ENCODE measurements at places on chromosomes 12 and 14.

- no peak for DNase-seq
Measured at GRCh38 chr12:10607885-10608458, 5.4 kb downstream of the MAGOHB start.

DNA sequence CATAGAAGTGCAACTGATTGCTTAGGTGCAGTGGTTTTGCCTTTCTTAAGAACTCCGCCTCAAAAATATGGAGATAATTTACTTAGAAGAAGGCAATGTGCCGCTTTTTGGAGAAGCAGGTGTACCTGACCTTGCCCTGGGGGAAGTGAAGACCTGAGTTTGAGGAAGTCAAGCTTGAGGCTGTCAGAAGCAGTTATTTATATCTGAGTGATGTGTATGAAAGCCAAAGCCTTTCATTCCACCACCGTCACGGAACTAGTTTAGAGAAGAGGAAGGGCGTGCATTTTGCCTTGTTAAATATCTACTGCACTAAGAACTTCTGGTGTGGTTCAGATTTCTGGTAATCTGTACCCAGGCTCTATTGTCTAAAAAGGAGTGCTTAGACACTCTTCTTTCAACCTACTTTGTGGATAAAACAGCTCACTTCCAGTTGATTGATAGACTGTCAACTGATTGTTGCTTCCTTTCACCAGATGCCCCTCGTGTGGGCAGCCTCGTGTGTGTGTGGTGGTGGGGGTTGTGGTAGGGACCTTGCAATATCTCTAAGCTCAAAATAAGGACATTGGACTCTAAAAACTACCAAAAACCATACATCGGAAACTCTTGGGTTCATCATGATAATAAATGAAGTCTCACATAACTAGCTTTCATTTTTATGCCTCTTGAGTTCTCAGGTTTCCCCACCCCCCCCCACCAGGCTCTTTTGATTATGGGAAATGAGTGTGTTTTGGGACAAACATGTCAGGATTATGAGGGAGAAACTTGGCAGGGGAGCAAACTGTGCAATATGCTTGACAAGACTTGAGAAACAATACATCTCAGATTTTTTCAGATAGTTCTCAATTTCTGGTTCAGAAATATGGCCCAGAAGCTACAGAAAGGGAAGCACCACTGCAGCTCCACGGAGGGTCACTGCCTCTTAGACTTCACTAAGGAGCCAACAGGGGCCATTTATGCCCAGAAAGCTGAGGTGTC is 78.6 kb downstream of the ARF6 start:
- DNase-seq = peak; percentile 30

- no peak for DNase-seq
Measured at GRCh38 chr14:23916004-23916403, 37.6 kb upstream of the DHRS4 start.

DNA sequence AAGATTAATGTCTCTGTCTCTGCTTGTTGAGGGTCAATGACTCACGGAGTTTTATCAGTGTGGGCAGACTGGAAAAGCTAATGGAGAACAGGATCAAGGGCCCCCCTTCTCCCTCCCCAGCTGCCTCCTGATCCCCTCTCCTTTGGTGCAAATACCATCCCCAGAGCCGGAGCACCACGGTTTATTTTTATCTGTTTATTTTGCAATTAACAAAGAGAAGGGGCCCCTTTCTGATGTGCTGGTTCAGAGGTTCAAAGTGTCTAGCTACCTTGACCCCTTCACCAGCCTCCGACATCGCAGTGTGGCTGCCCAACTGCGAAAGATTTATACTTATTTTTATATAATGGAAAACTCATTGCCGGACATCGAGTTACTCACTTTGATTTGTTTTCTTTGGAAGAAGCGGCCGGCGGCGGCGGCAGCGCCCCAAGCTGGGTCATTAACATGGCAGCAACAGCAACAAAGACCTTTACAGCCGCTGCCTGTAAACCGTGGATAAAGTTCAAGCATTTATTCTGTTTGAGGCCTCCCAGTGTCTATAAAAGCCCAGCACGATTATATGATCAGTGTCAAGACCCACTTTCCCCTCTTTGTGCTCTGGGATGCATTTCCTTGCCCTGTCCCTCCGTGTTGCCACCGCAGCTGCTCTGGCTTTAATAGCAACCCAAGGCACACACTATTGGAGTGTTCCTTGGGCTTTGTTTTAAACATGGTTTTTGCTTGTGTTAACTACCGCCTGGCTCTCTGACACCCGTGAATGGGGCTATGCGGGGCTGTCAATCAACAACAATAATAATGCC is 47.4 kb upstream of the PARP11 start:
- no peak for DNase-seq

- DNase-seq = no peak
Measured at GRCh38 chr14:72111911-72112310, 179.7 kb downstream of the RGS6 start.
